Heart right ventricle (tissue), 16 donors: ENCODE measurements at places on chromosomes 2 and 18. TPM values are rescaled to one million over a fixed set of nuclear protein-coding genes. Genes with fewer than 3 reads are reported as not detected.

CYP27C1 gene
- not detected for total RNA-seq

DSC3 gene
- total RNA-seq, result not detected

BMP10 gene
- total RNA-seq, result not detected

IL37 gene
- total RNA-seq, result not detected

PARD6G gene
- 1.4 TPM for total RNA-seq

DOCK10 gene
- total RNA-seq, result 3.0 TPM

MEP1B gene
- not detected for total RNA-seq

RESP18 gene
- not detected for total RNA-seq

IL36RN gene
- not detected for total RNA-seq

MORN2 gene
- 18.6 TPM for total RNA-seq

CRYBA2 gene
- not detected for total RNA-seq

HOXD13 gene
- total RNA-seq, result not detected
